ENCODE measurements at places on chromosomes 2 and 18. TPM values are rescaled to one million over a fixed set of nuclear protein-coding genes. Genes with fewer than 3 reads are reported as not detected.
A peak's percentile ranks its signal among the peaks of the same experiment; 100 is the strongest.

DNA sequence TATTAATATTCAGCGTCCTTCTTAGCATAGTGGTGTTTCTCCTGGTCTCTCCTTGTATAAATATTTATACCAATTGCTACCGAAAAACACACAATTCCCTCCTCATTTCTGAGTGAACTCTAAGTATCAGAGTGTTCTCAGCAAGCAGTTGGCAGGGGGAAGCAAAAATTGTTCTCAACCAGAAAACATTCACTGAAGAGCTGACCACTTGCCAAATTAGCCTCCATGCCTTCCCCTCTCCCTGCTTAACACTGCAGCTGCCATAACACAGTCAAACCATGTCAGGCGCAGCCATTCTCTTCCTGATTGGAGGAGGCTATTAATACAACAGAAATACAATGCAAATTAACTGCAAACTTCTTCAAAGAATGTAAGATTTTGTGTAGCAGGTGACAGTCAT, 105.0 kb downstream of the COL6A3 start:
- DNase-seq = no peak

GRCh38 chr2:76080154-76080553, 369.4 kb upstream of the GCFC2 start:
- DNase-seq = no peak

DNA sequence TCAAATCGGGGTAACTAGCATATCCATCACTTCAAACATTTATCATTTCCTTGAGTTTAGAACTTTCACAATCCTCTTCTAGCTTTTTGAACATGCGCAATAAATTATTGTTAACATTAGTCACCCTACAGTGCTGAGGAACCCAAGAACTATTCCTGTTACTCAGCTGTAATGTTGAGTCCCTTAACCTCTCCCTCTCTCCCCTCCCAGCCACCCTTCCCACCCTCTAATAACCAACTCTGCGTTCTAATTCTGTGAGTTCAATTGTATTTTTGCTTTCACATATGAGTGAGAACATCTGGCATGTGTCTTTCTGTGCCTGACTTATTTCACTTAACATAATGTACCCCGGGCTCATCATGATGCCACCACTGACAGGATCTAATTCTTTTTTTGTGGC, 78.6 kb upstream of the RANBP2 start:
- no peak for DNase-seq

IL36G gene
- not detected for total RNA-seq

GRCh38 chr2:30454571-30454970, 7.5 kb downstream of the LCLAT1 start:
- no peak for DNase-seq

- no peak for DNase-seq
Observed at GRCh38 chr18:8260319-8260718, 348.9 kb upstream of the RAB12 start.

DNA sequence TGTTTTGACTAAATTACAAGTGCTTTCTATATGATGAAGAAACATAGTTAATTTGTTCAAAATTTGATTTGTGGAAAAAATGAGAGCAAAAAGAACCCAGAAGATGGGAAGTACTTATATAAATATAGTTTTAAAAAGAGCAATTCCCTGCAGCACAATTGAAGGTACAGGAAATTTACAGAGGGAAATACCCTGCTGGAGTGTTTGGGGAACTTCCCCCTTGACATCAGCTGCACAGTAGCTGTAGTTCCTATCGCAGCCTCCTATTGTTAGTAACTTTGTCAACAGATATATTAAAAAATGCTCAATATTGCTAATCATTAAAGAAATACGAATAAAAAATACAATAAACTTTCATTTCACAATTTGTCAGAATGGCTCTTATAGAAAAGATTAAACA, 1118.8 kb upstream of the ZEB2 start:
- DNase-seq = no peak

DNA sequence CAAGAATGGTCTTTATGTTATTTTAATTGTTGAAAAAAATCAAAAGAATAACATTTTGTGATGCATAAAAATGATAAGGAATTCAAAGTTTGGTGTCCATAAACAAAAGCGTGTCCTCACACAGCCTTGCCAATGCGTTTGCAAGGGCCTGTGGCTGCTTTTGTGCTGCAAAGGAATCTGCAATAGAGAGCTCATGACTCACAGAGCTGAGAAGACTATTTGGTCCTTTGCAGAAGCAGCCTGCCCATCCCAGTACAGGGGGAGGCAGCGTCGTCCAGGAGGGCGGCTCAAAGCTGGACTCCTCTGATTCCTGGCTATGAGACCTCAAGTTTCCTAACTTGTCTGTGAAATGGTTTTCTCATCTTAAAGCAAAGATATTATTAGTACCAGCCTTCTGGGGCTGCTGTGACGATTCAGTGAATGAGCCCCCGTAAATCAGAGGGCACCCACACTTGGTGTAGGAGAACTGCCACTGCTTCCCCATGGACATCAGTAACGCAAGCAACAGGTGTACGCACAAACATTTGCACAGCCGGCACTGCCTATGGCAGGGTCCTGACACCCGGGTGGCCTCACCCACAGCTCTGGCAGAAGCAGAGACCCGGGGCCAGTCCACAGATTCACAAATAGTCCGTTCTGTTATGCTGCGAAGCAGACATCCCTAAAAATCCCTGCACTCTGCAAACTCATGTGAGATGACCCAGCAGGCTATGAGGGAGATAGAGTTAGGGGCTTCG, 70.6 kb upstream of the ASAP2 start:
- no peak for DNase-seq

TMEM247 gene
- total RNA-seq = not detected

SKOR2 gene
- total RNA-seq = not detected

- DNase-seq = peak; percentile 16
Observed at GRCh38 chr2:26922405-26923188, 47.8 kb upstream of the MAPRE3 start.

- no peak for DNase-seq
Observed at GRCh38 chr2:138964418-138964817, 184.2 kb upstream of the NXPH2 start.

- no peak for DNase-seq
Observed at GRCh38 chr2:73343992-73344391, 41.6 kb upstream of the ALMS1 start.

DNA sequence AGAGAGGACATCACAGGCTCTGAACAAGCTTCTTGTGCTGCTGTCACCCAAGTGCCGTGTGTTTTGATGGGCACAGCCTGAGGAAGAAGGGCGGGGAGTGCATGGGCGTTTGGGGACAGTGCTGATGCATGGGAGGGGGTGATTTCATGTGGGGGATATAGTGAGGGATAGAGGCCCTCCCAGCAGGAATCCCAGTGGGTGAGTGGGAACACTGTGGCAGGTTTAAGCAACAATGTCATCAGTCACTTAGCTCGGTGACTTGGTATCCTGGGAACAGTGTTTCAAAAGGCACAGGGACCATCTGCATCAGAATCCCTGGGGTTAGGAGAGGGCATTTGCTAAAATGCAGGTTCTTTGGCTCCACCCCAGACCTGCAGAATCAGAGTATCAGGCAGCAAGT, 609 bp downstream of the SIGLEC15 start:
- DNase-seq = no peak

DNA sequence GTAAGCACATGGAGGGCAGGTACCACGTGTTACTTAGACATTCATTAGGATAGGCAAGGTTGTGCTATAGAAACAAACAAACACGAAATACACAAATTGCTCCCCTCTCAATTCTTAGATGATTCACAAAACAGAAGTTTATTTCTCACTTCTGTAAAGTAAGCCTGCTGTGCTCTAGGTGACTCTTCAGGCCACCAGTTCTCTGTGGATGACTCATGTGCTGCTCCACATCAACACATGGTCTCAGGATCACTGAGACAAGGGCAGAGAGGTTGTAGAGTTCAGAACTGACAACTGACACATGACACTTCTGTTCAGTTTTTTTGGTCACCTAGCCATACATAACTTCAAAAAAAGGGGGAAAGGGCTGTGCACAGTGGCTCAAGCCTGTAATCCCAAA, 70.6 kb downstream of the DAW1 start:
- no peak for DNase-seq

GRCh38 chr2:53216805-53217204, 550.8 kb upstream of the CHAC2 start:
- DNase-seq = no peak

DNA sequence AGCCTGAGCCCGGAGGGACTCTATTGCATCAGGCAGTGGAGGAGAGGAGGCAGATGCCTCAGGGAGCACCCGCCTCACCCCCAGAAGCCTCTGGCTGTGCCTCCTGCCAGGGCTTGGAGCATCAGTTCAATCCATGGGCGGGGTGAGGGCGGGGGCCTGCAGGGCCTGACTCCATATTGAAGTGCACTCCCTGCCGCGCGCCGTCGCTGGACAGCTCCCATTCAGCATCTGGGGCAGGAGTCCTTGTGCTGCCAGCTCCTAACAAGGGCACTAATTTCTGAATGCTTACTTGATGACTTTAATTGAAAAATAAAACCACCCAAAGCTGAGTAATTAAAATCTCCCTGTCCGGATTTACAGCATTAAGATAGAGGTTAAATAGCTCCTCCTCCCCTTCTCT, 23.8 kb downstream of the C1QL2 start:
- no peak for DNase-seq

GRCh38 chr18:73087282-73087977, 219.6 kb upstream of the NETO1 start:
- no peak for DNase-seq

GRCh38 chr18:48952287-48953103, 1.7 kb upstream of the SMAD7 start:
- DNase-seq = no peak

DNA sequence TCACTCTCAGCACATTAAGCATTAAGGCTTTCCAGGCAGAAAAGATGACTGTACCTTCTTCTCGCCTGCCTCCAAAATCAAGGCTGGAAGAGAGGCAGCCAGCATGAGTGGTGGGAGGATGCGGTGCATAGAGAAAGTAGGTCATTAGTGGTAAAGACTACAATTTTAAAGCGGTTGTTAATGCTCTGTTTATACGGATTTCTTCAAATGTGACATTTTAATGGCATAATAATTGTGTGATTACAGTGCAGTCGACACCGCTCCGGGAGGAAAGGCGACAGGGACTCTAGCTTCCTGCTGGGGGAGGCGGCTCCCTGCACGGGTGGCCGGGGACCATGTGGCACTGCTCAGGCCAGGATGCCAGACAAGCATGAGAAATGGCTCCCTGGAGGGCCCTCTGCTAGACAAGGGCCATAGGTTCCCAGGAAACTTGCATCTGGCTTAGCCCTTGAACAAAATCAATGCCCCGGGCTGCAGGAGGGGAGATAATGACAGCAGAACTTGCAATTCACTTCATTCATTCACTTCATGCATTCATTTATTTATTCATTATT, 129.6 kb downstream of the GALNT14 start:
- DNase-seq = no peak

DNA sequence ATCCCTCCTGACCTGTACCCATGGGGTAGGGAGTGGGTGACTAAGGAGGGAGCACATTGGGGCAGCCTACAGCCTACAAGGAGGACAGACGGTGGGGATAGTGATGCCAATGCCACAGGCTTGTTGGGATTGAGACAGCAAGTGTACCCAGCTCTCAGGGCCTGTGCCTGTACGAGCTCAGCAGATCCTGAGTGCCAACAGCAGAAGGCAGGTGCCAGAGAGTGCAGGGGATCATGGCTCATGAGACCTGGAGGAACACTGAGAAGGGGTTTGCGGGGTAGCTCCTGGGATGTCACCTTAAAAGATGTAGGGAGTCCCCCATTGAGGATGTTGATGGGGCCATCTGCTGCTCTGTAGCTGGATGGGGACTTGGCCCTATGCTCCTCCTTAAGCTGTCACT, 10.3 kb upstream of the SNED1 start:
- DNase-seq = no peak

- DNase-seq = no peak
Observed at GRCh38 chr18:73456643-73457042, 588.9 kb upstream of the NETO1 start.
